ENCODE measurements at places on chromosomes 2 and 18.

DNA sequence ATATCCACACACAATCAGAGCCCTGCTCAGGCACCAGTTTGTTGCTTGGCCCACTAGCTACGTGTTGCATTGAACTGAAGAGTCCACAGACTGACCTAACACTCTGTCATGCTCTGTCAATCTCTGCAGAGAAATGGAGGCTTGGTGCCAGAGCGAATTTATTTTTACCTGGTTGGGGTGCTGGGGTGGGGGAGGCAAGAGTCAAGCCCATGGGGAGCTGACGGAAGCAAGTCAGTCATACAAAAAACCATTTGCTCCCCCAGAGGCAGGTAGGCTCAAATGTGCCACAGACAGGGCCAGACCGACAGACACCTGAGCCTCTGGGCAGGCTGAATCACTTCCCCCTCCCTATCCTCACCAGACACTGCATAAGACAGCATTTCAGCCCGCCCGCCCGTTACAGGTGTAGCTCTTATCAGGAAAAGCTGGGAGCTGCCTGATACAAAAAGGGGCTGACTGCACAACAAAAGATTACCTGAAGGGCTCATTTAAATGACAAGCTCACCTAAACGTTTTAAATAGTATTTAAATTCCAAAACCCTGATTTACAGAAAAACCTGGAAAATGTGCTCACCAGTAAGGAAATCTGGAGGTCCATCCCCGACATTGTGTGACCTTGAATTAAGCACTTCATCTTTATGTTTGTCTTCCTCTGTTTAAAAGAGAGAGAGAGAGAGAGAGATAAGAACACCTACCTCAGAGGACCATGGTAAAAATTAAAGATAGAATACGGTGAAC lies 2.1 kb upstream of the PCBP1 start:
- peak; percentile 80 for DNase-seq

- DNase-seq, result no peak
These were observed 36.9 kb upstream of the FAM98A start for GRCh38 chr2:33636001-33636400.

GRCh38 chr2:84849271-84849952 lies 31.5 kb downstream of the TRABD2A start:
- DNase-seq, result peak; percentile 58

- no peak for DNase-seq
These were observed 51.5 kb upstream of the PHLPP1 start for GRCh38 chr18:62663731-62664336.

All from CD4-positive, alpha-beta T cell treated with Interleukin-21 for 1 hour (primary cell).